Left lung (tissue), 14 donors: ENCODE measurements at places on chromosomes 11 and 22.

- DNase-seq: no peak
These were observed 32.4 kb downstream of the NECTIN1 start for GRCh38 chr11:119696378-119697222.

GRCh38 chr11:93845181-93846092 lies 5.0 kb downstream of the VSTM5 start:
- DNase-seq: no peak

DNA sequence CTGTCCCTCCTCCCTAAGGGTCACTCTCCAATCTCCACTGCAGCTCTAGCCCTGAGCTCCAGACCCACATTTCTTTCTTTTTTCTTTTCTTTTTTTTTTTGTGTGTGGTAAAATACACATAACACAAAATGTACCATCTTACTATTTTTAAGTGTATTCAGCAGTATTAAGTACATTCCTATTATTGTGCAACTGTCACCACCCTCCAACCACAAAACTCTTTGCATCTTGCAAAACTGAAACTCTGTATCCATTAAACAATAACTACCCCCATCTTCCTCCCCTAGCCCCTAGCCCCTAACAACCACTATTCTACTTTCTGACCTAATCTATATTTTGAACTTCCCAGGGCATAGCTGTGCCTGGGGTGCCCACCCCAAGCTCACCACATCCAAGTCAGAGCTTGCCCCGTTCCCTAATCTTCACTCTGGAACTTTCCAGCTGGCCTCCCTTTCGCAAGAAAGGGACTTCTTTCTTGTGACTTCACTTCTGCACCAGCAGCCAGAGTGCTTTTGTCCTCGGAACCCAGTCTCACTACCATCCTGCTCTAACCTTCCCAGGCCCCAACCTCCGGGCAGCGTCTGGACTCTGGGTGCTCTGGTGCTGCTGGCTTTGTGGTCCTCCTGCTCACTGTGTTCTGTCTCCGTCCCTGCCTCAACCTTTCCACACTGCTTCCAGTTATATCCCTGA lies 30.7 kb downstream of the PARVG start:
- DNase-seq: peak; percentile 14

DNA sequence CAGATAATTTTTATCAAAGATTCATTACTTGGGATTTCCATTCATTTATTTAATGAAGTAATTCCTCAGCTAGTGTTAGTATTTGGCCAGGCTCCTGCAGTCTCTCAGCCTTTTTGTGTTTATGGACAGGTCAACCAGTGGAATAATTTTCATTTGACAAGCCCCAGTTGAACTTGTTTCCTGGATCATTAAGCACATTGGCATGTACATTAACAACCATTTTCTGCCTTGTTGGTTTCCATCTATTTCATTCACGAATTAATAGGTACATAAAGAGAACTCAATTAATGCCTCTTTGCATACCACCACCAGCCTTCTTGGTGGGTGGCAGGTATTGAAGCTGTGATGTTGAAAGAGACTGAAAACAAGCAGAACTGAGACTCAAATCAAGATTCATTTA lies 745.2 kb downstream of the KCNA4 start:
- no peak for DNase-seq

DNA sequence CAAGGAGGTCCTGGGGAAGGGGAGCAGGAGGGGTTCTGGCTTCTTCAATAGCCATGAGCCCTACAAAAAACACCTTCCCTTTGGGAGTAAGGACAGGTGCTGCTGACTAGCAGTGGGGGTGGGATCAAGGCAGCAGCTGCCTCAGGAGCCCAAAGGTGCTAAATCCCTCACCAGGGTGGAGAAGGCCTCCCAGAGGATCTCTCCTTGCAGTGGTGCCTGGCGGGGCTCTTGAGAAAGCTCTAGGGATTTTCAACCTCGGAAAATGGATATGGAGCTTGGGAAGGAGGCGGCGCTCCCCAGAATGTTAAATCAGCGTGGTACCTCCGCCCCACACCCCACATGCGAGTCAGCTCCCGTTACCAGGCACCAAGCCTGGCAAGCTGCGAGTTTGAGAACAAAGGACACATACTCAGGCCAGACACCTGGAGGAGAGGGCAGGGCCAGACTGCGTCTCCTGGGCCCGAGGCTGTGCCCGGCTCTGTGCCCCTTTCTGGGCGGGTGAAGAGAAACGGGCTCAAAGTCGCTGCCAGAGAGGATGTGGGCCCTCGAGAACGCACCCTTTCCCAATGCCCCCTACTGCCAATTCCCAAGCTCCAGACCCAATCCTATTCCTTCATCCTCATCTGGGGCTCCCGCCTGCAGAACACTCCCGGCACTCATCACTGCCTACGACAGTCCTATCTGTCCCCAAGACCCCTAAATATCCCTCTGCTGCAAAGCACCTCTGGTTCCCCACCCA lies 139.0 kb downstream of the BRD1 start:
- DNase-seq: no peak
